ENCODE measurements at places on chromosomes 7 and 10.

GRCh38 chr7:106180721-106181120 lies 68.6 kb upstream of the SYPL1 start:
- peak; percentile 52 for DNase-seq

DNA sequence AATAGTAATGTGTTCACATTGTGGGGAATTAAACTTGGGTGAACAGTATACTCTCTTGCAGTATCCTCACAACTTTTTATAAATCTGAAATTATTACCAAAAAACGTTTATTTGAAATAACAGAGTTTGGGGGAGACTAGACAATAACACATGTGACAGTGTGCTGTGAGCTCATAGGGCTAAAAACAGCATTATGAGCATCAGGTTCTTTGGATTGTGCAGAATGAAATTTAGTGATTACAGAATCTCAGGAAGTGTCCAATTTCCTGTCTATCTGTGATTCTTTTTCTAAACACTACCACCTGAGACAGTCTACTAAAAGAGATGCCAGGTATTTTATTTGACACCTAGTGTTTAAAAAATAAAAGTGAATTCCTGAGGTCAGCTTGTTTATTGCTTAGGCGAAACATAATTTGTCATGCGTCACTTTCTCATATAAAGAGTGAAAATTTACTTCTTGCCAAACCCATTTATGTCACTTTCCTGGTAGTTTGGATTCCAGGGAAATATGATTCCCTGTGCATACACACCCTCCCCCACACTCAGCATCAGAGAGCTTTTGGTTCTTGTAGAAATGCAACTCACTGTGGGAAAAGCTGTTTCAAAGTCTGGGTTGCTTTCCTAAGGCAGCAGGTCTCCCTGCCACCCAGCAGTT lies 71.2 kb downstream of the AOAH start:
- DNase-seq, result no peak

GRCh38 chr10:100163704-100164621 lies 21.9 kb downstream of the ERLIN1 start:
- no peak for DNase-seq

DNA sequence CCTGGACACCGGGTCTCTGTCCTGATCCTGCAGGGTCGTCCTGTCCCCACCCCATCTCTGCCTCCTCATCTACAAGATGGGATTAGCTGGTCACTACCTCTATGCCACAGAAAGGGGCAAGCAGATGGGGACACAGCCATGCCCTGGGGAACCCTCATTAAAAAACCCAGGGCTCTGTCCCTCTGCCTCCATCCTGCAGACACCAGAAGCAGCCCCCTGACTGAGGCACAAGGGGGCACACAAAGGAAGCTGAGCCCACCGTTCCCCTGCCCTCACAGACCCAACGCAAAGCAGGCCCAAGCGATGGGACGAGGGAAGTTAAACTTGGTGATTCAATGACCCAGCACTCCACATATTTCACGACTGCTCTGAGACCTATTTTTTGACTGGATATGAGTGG lies 142.4 kb downstream of the TCERG1L start:
- DNase-seq, result no peak

DNA sequence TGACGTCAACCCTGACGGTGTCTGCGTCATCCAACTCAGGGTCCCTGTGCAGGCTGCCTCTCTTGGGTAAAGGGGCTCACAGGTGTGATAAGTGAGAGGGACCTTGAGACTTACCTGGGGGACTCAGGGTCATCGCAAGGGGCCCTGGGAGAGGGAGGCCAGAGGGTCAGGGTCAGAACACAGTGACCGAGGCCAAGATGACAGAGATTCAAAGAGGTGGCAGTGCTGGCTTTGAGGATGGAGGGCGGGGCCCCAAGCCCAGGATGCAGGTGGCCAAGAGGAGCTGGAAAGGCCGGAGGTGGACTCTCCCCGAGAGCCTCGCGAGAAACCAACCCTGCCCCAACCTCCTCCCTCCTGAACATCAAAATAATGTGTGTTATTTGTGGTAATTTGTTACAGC lies 165.2 kb upstream of the PPP2R2D start:
- no peak for DNase-seq

- no peak for DNase-seq
These were observed 95.6 kb upstream of the MKI67 start for GRCh38 chr10:128221807-128222206.

GRCh38 chr7:29190349-29191045 lies 4.1 kb upstream of the CHN2 start:
- DNase-seq, result peak; percentile 91

DNA sequence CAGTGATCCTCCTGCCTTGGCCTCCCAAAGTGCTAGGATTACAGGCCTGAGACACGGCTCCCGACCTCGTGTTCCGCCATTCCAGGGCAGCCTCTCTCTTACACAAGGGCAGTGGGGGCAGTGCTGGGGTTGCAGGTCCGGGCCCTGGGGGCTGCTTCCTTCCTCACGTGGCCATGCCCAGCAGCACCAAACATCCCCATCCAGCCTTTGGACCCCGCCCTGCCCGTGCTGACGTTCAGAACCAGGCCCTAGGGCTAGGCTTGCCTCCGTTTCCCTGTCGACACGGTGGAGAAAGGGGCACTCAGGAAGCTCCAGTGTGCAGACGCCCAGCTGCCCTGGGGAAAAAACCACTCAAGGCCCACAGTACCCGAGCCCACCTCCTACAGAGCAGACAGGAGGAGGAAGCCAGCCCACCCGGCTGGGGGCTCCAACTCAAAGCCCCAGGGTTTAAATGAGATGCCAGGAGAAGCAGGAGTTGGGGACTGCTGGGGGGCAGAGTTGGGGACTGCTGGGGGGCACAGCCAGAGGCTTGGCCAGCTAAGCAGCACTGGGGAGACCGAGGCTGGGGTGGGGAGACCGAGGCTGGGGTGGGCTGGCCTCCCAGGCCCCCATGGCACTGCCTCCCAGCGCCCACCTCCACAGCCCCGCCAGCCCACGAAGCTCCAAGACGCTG lies 35.9 kb downstream of the ADAP1 start:
- DNase-seq, result no peak

- DNase-seq, result no peak
These were observed 3.6 kb downstream of the TSPAN14 start for GRCh38 chr10:80457554-80458262.

GRCh38 chr10:58885686-58886345 lies 290.6 kb upstream of the PHYHIPL start:
- no peak for DNase-seq

- DNase-seq, result no peak
These were observed 293.0 kb upstream of the POT1 start for GRCh38 chr7:125222596-125222995.

DNA sequence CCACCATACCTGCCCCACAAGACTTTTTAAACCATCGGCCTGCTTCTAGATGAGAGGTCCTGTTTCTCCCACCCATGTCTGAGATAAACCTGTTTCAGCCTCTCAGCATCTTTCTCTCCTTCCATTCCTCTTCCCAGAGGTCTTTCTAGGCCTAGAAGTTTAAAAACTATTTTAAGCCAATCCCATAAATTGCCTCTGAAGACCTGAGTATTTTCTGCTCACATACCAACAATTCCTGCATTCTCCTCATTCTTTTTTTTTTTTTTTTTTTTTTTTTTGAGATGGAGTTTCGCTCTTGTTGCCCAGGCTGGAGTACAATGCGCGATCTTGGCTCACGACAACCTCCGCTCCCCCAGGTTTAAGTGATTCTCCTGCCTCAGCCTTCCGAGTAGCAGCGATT lies 262.9 kb upstream of the AUTS2 start:
- DNase-seq, result no peak

DNA sequence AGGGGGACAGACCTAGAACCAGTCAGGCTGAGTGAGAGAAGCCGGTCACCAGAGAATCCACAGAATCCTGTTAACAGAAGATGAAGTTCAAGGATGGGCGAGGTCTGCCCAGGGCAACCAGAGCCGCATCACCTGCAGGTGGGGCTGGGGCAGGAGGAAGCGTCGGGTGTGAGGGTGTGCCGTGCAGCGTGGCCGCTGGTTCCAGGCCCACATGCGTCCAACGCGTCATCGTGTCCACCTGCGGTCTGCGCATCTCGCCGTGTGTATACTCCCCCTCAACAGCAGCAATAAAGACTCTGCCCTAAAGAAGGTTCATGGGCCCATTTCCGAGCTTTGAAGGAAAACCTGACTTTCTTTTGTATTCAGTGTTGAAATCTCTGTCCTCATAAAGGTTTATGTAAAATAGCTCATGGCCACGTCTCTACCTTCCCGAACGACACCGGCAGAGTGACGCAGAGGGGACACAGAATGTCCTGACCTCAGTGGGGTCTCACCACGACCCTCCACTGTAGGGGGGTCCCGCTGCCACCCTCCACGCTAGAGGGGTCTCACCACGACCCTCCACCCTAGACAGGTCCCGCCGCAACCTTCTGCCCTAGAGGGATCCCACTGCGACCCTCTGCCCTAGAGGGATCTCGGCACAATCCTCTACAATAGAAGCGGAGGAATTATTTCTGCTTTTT lies 446.9 kb downstream of the PTPRN2 start:
- DNase-seq, result no peak

- no peak for DNase-seq
These were observed 125.0 kb upstream of the AKR1E2 start for GRCh38 chr10:4701016-4701415.

DNA sequence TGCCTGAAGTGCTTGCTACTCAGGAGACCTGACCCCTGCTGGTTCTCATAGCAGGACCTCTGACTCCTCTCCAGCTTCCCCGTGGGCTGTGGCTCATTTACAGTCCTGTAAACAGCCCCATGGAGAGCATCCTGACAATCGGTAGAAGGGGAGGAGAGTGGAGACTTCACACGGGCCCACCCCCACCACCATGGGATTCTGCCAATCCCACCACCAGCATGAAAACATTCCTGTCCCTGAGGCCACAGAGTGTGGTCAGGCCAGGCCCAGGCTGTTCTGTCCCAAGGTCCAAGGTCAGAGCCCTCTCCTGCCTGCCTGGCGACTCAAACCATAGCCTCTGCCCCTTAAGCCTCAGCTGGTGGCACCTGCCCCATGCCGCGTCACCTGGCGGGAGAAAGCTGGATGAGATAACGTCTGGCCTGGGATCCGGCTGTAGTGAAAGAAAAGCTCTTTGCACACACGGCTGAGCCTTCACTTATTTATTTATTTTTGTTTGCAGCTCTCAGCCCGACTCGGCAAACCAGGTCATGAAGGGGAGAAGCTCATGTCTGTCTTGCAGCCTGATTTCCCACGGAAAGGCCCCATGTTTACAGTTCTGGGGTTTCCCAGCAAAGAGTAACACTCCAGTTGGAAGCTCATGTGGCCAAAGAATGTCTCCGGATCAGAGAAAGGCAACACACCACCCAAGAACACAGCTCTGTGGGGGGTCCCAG lies 293.6 kb upstream of the ZMIZ1 start:
- no peak for DNase-seq

DNA sequence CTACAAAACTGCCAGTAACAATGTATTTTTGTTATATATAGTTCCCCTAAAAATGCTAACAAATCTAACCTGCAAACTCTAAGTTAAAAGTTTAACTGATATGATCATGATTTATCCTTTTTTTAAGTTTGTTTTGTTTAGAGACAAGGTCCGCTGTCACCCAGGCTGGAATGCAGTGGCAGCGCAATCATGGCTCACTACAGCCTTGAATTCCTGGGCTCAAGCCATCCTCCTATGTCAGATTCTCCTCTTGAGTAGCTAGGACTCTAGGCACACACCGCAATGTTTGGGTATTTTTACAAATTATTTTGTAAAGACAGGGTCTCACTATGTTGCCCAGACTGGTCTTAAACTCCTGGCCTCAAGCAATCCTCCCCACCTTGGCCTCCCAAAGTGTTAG lies 46.6 kb downstream of the ORC5 start:
- DNase-seq, result no peak

DNA sequence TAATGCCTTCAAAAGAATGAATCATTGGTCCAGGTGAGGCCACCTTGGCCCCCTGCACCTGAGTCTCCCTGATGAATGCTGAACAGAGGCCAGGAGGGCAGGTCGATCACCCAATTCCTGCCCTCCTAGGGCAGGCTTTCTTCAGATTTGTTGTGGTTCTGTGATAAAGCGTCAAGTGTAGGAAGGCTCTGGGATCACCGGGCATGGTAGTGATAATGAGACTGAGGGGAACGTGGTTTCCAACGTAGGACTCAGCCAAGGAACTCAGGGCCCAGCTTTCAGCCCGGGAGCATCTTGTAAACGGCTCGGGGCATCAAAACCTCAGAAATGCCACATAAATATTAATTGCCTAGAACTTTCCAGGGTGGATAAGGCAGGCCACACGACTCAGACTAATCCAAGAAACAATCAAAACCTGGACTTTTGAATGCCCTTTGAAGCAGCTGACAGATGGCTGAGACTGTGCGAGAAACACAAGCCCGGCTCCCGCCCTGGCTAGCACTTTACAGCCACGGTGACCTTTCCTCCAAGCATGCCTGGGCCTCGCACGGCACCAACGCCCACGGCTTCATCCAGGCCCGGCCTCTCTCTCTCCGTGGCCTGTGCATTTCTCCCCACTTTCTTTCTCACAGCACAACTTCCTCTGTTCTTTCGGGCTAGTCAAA lies 239.3 kb upstream of the GRB10 start:
- no peak for DNase-seq

- DNase-seq, result no peak
These were observed 531.7 kb downstream of the ETV1 start for GRCh38 chr7:13457790-13458189.

DNA sequence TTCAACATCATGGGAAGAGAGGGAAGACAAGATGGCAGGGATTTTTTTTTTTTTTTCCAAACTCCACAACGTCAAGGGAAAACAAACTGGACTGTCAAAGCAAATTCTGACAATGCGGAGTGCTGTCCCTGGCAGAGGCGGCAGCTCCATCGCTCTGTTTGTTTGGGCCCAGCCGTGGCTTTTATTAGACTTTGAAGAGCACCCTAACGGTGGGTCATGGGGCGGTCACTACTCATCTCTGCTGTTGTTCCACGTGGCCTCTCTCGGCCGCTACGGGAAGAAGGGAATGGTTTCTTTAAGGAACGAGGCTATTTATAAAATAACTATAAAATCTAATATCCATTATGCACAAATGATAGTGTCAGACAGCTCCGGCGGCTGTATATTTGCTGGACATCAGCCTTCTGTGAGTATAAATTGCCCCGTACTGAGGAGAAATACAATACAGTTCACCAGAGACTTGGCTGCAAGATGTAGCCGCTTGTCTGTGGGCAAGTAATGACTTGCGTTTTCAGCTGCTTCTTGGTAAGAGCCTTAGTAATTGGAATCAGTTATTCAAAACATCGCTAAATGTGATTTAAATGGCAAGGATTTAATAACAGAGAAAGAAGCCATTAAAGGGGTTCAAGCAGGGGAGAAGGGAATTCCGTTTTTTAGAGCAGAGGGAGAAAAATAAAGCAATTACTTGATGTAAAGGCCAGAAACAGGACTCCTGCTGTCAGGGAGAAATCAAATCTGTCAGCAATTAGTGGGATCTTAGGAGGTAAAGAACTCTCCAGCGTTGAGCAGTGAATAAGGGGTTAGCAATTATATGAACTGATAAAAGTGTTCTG lies 61.7 kb upstream of the RAB11FIP2 start:
- peak; percentile 47 for DNase-seq
